ENCODE measurements at places on chromosomes 11 and 22. TPM values are rescaled to one million over a fixed set of nuclear protein-coding genes. Genes with fewer than 3 reads are reported as not detected.

GRCh38 chr11:105937738-105938137, 84.3 kb downstream of the MSANTD4 start:
- DNase-seq: peak; percentile 31

GRCh38 chr11:22169833-22170232, 23.1 kb upstream of the ANO5 start:
- no peak for DNase-seq

OR52E8 gene
- total RNA-seq: not detected

RBM4 gene
- total RNA-seq: 112 TPM

GRCh38 chr11:44787070-44787469, 60.3 kb downstream of the TSPAN18 start:
- no peak for DNase-seq

FGF19 gene
- not detected for total RNA-seq

GRCh38 chr11:26995701-26996460, 2.0 kb downstream of the FIBIN start:
- no peak for DNase-seq

RASD2 gene
- total RNA-seq: 0.29 TPM

DNA sequence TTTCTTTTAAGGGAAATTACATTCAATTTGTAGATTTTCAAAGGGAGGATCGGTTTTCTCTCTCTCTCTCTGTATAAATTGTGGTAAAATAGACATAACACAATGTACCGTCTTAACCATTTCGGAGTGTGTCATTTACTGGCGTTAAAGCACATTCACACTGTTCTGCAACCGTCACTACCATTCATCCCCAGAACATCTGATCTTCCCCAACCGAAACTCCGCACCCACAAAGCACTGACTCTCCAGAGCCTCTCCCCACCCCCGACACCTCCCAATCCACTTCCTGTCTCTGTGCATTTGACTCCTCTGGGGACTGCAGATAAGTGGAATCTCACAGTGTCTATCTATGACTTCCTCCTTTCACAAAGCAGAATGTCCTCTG, 15.9 kb upstream of the GRAMD4 start:
- no peak for DNase-seq

SERHL2 gene
- total RNA-seq: 1.4 TPM

DNA sequence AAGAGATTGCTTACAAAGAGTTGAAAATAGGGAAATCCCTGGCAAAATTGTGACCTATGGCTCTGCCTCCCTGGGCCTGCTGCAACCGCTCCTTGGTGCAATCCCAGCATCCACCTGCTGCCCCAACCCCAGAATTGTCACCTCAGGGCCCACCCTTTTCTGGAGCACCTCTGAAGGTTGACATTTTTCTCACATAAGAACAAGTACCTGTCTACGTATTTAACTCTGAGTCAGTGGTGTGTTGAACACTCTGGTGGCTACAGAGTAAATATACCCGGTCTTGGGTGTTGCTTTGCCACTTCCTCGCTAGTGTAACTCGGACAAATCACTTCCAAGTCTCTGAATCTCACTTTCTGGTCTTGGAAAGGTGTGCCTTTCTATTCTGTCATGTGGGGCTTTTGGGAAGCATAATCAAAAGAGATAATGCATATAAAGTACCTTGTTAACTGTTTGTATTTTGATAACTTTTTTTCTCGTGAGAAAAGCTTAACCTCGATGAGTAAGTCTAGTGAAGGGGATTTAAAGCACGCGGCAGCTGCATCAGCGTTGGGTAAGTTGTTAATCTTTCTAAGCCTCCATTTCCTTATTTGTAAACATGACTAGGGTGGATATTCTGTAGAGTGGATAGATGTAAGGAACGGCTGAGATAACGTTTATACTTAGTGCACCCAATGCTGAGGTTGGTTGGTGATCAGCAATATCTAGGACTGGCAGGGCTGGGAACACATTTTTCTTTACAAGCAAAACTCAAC, 881.2 kb downstream of the OPCML start:
- DNase-seq: no peak
